Keratinocyte (primary cell): ENCODE measurements at places on chromosomes 3 and 15.

GRCh38 chr3:8759038-8759707 is 10.2 kb downstream of the OXTR start:
- DNase-seq = no peak

GRCh38 chr15:44450172-44450571 is 22.7 kb downstream of the CTDSPL2 start:
- no peak for DNase-seq

DNA sequence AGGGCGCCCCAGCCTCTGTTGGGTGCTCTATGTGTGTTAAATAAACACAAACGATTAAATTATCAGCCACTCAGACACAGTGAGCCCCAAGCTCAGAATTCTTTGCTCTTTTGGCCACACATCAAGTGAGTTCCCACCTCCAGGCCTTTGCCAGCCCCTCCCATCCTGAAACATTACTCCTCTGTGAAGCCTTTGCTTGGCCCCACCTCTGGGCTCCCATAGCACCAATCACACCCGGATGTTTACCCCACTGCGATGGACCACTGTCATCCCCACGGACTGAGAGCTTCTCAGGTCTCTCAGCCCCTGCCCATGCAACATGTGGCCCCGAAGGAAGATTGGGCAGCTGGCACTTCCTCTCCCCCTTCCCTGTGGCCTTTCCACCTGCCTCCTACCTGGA is 85.1 kb downstream of the NUP210 start:
- no peak for DNase-seq

DNA sequence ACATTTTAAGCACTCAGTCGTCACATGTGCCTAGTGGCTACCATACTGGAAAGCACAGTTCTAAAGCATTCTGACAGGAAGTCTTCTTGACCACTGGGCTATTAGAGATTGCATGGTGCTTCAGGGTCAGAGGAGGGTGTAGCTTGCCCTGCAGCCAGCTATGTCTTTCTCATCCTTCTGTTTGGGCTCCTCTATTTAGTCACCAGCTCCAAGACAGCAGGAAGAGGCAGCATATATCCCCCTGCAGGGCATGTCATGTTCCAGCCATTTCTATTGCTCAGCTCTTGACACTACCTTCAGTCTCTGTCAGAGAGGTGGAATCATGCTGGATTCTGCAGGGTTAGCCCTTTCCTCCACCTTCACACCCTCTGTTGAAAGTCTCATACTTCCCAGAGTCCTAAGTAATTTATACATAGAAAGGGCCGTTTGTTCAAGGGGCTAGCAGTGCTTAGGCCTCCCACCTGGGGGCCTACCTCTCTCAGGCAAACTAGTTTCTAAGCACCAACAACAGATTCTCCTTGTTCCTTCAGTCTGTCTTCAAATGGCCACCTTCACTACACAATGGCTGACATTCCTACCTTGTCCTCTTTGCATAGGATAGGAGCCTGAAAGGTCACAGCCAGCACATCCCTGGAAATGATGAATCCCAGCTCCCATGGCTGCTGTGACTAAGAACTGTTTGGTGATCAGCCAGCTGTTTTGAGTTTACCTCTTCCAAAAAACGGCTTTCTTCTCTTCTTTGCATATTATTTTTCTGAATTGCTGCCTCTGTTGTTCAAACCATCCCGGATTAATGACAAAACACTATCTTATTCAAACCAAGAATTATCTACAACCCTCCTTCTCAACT is 115.7 kb upstream of the BFSP2 start:
- no peak for DNase-seq

DNA sequence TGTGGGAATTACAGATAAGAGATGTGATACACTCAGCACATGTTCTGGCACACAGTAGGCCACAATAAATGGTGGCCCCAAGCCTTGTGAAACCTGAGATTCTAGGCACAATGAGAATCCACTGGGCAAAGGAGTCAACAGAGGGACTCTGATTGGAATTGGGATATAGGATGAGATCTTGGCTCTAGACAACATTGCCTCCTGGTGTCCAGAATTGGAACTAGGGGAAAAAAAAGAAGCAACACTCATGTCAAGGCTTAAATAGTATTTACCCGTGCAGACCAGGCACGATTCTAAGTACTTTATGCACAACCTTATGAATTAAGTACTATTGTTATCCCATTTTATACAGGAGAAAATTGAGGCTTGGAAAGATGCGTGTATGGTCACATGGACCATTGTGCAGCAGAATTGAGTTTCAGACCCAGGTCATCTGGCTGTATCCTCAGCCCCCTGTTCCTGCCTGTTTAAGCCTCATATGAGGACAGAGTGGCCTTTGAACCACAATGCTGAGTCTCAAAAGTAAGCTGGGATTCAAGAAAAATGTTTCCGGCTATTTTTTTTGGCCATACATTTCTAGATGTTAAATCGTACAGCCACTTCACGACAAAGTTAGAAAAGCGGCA is 124.8 kb downstream of the SV2B start:
- DNase-seq = no peak
